ENCODE measurements at places on chromosomes 2 and 18.

- no peak for DNase-seq
These were observed 205.1 kb downstream of the RND3 start for GRCh38 chr2:150282357-150282756.

DNA sequence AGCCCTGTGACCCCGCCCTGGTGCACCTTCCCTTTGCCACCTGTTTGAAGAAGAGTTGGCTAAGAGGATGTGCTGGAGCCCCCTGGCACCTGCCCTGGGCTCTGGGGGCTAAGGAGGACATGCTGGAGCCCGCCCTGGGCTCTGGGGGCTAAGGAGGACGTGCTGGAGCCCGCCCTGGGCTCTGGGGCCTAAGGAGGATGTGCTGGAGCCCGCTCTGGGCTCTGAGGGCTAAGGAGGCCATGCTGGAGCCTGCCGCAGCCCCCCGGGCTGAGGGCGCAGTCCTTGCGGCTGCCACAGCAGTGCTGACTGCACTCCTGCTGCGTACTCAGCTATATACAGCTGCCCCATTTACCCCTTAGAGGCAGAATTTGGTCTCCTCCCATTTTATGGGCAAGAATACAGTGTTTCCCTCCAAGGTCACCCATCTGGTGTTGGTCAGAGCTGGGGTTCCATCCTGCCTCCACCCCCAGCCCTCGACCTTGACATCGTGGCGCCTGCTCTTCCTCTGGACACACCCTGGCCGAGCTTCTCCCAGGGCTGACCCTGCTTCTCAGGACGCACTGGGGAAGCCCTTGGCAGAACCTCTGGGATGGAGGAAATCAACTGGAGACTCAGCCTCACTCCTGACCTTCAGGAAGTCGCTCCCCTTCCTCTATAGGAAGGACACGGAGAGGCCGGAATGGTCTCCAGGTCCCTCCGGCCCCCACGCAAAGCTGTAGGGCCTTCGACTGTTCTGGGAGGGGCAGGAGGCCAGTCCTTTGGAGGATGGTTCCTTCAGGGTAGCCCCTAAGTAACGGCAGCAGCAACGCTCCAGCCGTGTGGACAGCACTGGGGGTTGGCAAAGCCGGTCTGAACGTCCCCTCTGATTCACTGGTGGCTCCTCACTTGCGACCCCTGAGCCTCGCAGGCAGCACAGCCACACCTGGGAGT lies 65.0 kb upstream of the HPCAL1 start:
- no peak for DNase-seq

DNA sequence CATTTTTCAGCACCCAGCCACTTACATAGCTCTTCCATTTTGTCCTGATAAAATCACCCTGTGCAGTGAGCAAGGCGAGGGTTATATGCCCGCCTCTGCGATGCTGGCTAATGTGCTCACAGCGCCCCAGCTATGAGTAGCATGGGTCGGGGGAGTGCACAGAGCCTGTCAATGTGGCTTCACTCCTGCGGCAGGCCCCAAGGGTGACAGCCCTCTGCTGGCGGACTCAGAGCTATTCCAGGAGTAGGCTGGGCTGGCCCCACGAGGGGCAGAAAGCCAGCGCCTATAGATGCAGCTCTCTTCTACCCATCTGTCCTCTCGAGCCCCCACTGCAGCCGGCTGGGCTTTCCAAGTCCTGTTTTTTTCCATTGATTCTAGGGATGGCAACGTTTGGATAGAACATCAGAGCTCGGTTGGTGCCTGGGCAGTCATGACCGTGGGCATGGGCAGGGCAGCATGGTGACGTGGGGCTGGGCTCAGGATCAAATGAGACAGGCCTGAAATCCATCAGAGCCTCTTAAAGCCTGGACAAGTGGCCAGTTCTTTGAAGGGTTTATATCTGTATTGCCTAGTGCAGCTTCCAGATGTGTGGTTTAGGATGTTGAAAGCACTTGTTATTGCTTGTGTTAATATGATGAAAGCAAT lies 134.7 kb downstream of the MCFD2 start:
- no peak for DNase-seq

- DNase-seq, result no peak
These were observed 58.4 kb upstream of the EML4 start for GRCh38 chr2:42110641-42111322.

GRCh38 chr18:38930881-38931753 lies 1365.5 kb upstream of the CELF4 start:
- DNase-seq, result no peak

- no peak for DNase-seq
These were observed 48.7 kb downstream of the MFSD6 start for GRCh38 chr2:190456833-190457232.

- DNase-seq, result no peak
These were observed 22.0 kb downstream of the RBM43 start for GRCh38 chr2:151239624-151240023.

DNA sequence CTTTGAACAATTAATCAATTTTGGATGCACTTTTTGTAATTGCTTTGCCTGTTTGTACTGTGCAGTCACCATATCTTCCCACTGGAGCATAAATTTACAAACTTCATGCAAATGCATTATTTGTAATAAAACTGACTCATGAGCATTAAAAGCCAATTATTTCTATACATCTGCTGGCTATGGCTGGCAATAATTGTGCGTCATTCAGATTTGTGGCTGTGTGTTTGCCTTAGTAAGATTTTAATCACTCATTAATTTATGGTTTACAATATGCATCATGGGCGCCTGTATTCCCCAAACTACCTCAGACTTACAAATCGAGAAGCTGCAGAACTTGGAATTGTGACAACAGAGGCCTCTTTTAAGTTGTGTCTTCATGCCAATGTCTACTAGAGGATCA lies 132.4 kb upstream of the TRIB2 start:
- DNase-seq, result no peak

DNA sequence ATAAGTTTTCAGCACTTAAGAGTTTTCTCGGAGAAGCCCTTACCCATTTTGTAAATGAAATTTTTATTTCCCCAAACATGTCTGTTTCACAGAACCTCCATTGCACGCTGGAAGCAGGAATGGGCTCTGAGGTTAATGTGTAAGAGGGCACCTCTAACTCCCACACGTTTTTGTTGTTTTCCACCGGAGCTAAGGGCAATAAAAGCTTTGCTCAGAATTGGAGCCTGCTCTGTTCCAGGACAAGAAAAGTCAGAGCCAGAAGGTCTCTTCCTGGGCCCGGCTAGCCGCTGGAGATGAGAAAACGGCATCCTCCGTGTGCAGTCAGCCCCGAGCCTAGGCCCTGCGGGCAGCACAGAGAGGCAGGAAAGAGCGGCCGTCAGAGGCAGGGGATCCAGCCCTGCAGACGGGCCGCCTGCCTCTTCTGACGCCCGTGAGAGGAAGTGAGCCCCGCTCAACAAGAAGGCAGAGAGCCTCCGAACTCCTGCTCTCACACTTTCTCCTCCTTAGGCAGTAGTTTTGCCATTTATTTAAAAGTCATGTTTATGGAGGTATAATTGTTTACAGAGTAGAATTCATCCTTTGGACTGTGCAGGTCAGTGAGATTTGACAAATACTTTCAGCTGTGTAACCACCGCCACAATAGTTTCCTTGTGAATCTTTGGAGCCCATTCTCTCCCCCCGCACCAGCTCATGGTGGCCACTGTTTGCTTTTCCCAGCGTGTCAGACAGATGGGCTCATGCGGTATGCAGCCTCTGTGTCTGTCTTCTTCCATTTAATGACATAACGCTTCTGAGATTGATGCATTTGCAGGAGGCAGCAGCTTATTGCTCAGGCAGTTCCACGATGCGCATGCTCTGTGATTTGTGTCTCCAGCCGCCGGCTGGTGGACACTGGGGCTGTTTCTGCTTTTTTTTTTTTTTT lies 117.3 kb downstream of the GALR1 start:
- DNase-seq, result no peak

DNA sequence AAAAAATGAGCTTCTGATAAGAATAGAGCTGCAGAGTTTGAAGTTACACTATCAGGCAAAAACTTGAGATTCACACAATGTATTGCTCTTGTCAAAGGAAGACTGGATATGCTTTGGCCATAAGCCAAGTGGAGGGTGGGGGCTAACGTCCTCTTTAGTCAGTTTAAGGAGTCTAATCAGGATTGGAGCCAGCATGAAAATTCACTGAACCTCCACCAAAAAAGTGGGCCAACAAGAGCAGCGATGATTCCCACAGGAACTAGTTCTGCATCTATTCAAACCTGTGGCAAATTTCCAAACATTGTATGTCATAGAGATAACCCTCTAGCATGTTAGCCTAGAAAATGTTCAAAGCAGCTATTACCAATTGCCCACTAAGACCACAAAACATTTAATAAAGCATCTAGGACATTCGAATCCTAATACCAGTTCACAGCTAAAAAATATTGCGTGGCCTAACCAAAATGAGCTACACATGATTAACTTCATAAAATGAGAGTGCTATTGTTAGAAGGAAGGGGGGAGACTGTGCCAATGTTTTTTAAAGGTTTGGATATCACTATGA lies 43.5 kb upstream of the TMEM247 start:
- DNase-seq, result no peak

DNA sequence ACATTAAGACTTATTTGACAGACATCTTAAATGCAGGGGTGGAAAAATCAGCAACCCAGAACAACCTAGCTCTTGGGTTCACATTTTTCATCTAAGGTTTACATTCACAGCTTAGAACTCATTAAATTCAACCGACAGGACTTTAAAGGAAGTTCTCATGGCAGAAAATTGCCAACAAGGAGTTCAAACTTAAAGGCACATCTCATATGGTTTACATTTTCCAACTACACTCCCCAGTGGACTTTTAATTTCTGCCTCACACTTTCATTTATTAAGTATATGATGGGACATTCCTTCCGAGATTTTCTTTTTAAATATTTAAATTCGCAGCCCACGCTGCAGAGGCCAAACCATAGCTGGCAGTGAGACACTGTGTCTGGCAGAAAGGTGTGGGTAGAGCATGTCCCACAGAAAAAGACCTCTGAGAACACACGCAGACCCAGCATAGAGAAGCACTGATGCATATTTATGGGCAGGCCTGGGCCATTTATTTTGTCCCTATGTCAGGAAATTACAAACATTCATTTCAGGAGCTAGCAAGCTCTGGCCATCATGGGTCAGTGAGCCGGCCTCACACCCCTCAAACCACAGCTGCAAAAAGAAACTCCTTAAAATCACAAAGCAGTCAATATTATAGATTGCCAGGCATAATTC lies 46.3 kb downstream of the STK39 start:
- no peak for DNase-seq
